ENCODE measurements at places on chromosomes 11 and 22.

GRCh38 chr11:134048028-134048427, 20.8 kb upstream of the JAM3 start:
- no peak for DNase-seq

- peak; percentile 92 for DNase-seq
Measured at GRCh38 chr11:64150481-64151239, 15.3 kb downstream of the MACROD1 start.

GRCh38 chr22:32024796-32025195, 18.3 kb upstream of the SLC5A1 start:
- DNase-seq = no peak

GRCh38 chr11:94586978-94587377, 19.8 kb downstream of the PIWIL4 start:
- DNase-seq = no peak

DNA sequence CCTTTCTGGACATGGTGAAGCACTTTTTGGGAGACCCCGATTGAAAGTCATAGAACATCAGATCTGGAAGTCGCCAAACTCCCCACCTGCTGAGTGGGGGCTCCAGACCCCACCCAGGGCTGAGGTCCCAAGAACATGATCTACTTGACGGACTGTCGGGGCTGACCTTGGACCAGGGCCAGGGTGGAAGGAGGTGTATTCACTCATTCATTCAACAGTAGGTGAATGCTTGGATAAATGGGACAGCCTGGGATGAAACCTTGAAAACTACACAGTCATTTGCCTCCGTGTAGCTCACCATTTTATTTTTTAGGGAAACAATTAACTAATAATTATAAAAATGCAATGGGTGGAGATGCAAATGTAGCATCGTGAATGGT, 629.0 kb downstream of the BRD1 start:
- no peak for DNase-seq

DNA sequence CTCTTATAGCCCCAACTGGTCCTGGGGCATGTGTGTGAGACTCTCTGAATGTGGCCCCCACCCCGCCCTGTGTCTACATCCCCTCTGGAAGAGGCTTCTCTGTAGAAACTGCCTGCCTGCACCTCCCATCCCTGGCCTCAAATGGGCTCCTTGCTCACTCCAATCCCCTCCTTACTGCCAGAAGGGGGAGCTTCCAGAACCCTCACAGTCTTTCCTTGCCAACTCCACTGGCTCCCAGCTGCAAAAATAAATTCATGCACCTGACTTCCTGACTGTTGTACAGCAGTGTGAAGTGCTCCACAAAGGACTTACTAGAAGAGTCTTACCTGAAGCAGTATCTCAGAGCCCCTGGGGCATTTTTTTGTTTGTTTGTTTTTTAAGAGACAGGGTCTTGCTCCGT, 15.2 kb upstream of the SERPIND1 start:
- DNase-seq = no peak

DNA sequence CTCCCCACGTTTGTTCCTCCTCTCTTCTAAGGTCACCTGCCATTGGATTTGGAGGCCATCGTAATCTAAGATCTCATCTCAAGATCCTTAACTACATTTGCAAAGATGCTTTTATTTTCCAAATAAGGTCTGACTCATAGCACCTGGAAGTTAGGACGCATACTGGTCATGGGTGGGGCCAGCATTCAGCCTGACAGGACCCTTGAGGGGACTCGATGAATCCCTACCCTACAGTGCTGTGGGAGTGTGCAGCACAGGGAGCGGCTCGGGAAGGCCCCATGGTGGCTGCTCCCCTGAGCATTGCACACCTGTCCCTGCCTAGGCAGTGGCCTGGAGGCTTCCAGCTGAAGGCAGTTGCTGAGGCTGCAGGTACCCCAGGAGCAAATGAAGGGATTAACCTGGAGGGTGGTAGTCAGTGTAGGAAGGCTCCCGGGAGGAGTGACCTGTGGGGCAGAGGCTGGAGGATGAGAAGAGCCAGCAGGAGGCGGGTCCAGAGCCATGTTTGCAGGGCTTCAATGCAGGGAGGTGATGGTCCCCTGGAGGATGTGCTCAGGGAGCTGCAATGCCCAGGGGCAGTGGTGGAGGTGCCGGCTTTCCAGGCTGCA, 362.2 kb downstream of the CTTN start:
- no peak for DNase-seq
